ENCODE measurements at places on chromosomes 7 and 10.

DNA sequence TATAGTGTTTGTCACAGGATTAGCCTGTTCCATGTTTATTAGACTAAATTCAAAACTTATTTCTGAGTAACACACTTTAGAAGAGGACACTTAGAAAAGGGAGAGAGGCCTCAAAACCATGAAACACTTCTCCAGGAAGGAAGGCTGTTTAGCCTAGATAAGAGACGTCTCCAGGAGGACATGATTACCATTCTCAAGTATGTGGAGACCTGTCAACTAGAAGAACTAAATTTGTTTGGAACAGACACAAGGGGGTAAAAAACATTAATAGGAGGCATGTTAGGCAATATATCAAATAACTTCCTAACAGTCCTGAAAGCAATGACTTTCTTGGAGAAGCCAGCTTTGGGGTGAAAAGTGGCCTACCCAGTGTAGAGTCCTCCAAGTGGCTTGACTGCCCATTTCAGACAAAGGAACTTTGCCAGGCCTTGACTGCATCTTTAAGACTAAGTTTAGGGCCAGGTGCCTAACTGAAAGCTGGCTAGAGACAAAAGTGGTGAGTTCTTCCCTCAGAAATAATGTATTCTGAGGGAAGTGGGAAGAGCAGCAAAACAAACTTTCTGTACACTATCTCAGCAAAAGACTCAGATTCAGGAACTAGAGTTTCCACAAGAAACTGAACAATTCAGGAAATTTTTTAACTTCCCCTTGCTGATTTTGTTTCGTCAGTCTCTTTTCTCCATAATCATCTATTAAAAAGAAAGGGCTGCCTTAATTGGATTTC lies 11.8 kb downstream of the NCOA4 start:
- DNase-seq, result no peak

- no peak for DNase-seq
These were observed 28.3 kb downstream of the RAMP3 start for GRCh38 chr7:45185864-45186250.

GRCh38 chr10:1420661-1421362 lies 316.5 kb downstream of the ADARB2 start:
- peak; percentile 80 for DNase-seq

GRCh38 chr7:156833312-156833711 lies 59.7 kb downstream of the LMBR1 start:
- no peak for DNase-seq

GRCh38 chr7:106626376-106627164 lies 34.4 kb downstream of the CCDC71L start:
- no peak for DNase-seq

GRCh38 chr7:2956526-2957368 lies 86.9 kb downstream of the CARD11 start:
- DNase-seq, result no peak

DNA sequence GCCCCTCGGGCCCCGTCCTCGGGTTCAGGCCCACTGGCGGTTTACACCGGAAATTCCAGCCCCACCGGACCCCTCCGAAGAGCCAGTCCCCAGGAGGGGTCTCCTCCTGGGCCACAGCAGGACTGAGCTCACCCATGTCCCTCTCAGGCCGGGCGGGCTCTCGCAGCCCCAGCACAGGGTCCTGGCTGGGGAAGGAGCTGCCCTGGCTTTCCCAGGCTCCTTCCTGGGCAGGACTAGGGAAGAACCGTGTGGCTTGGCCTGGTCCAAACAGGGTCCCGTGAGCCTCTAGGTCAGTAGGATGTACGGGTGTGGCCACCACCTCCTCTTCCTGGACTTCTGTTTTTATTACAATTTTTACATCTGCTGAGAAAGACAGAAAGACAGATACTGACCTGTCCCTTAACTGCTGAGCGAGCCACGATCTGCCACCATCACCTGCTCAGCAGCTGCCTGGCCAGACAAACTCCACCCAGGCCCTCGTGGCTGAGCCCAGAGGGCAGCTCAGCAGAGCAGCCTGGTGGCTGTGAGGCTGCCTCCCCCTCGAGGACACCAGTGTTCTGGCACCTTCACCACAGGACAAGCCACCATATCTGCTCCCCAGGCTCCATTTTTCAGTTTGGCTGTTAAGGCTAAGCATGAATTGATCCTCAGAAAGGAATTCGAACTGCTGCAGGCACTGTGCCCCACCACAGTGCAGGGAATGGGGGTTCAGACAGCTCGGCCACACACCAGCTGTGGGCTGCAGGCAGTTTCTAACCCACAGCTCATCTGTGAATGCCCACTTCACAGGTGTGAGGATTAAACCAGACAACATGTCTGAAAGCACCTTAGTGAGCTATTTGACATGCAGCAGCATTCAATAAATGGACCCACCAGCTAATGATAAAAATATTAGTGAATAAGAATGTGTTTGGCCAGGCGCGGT lies 14.5 kb upstream of the ZNF777 start:
- DNase-seq, result no peak

DNA sequence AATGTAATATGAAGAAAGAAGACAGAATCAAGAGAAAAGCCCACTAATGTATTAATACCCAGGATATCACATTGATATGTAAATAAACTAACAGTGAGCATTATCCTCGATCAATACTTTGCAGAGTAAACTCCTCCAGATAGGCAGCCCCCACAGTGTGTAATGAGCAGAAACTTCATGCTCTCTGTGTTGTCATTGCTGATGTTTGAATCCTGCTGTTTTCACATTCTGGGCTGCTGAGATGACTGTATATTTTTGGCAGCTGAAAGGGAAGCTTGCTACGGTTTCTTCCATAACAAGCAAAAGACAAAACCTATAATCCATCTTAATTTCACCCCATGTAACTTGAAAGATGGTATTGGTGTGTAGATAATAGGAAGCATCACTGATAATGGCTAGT lies 15.3 kb upstream of the THSD7A start:
- no peak for DNase-seq

DNA sequence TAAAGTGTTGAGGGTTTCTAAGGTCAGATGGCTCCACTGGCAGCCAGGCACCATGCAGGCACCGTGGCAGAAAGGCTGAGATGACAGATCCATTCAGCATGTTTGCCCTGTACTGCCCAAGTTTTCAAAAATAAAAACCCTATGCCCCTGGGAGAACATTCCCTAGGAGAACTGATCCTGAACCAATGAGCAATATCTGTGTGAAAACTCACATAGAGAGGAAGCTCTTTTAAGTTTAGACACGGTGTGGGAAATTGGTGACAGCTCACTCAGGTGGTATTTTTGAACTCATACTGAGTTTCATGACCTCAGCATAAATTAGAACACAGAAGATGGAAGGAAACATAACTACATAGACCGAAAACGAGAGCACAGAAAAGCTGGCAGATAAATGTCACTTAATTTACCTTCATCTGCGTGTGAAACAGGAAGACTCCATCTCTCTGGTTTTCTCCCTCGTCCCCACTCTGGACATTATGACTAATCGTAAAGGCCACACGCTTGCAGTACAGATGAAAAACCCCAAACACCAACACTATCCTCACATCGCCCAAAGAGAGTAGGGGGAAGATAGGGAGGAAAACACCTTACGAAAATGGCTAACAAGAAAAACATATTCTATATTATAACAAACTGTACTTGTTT lies 127.8 kb downstream of the ICA1 start:
- peak; percentile 69 for DNase-seq
